ENCODE measurements at places on chromosomes 7 and 10.

GRCh38 chr7:49150486-49150885 is 226.1 kb downstream of the CDC14C start:
- DNase-seq = no peak

GRCh38 chr7:43782768-43783555 is 24.5 kb downstream of the BLVRA start:
- DNase-seq = no peak

DNA sequence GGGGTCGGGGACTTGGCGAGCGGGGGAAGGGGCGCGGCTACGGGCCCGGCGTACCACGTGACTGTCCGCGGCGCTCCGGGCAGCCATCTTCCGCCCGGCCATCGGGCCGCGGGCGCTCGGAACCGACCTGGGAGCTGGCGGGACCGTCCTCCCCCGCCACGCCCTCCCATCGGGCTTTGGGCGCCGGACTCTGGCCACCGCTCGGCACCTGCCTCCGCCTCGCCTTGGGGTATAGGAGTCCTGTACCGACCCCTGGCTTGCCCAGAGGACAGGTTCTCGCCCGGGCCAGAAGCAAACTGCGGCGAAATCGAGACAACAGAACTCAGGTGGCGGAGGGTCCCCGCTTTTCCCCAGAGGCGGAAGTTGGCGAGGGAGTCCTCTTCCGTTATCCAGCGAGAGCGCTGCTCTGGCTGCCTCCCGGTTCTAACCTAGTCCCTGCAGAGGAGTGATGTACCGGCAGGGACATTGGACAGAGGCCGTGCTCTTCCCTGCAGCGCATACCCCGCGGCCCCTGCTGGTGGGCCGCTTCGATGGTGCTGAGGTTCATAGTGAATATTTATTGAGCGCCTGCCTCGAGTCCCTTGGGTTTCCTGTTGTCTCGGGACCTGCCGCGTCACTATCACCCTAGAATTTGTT is 1.2 kb upstream of the SGMS1 start:
- DNase-seq = no peak

GRCh38 chr7:37336259-37336658 is 112.4 kb downstream of the ELMO1 start:
- DNase-seq = no peak

DNA sequence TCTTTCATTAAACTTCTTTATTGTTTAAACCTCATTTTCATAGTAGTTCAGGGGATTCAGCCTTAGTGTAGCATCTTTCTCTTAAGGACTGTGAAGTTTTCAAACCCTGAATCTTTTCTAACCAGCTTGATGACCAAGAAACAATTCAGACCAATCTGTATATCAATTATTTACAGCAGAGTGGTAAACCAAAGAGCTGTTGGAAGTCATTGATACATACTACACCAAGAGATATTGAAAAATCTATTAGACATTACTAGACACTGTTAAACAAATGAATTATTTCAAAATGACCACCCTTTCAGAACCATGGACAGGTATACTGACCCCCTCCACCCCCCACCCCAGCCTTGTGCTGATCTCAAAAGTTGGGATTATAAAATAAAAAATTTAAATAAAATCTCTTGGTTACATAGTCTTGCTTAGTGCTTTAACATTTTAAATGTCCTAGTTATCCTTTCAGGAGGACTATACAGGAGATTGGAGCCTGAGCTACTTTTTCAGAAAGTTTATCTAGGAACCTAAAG is 143.9 kb upstream of the LSM8 start:
- DNase-seq = no peak

DNA sequence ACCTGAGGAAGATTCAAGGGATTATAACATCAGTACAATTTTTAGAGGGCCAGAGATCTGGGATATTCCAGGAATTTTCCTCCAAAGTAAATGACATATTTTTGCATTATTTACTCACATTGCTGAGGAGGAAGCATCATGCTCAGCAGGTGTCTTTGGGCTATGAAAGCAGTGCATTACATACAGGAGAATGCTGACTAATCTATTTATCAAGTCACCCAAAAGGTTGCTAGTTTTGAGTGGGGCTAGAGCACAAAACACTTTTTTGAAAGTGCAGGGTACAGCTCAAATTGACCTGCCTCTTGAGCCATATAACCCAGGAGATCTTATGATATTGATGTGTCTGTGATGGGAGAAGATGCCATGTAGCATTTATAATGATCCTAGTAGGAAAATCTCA is 603.1 kb downstream of the POM121L12 start:
- DNase-seq = no peak

Measured in cortex of kidney (tissue), 1 donor.